ENCODE measurements at places on chromosomes 7 and 10.

GRCh38 chr10:27341001-27341400 lies 100.4 kb upstream of the ACBD5 start:
- no peak for DNase-seq

GRCh38 chr7:896346-897075 lies 20.2 kb downstream of the GET4 start:
- no peak for DNase-seq

DNA sequence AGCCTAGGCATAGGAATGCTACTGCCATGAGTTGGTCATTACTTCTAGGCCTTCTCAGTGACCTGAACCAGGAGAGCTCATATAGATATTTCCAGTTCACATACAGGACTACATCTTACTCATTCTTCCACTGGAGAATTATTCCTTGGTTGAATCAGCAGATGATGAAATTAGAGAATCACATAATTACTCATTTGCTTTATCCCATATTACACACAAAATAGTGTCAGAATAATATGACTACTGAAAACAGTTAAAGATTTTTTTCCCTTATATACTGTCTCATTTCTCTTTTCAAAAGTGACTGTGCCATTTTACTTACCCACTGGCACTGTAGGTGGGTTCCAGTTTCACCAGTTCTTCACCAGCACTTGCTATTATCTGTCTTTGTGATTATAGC lies 18.5 kb downstream of the BMS1 start:
- no peak for DNase-seq

DNA sequence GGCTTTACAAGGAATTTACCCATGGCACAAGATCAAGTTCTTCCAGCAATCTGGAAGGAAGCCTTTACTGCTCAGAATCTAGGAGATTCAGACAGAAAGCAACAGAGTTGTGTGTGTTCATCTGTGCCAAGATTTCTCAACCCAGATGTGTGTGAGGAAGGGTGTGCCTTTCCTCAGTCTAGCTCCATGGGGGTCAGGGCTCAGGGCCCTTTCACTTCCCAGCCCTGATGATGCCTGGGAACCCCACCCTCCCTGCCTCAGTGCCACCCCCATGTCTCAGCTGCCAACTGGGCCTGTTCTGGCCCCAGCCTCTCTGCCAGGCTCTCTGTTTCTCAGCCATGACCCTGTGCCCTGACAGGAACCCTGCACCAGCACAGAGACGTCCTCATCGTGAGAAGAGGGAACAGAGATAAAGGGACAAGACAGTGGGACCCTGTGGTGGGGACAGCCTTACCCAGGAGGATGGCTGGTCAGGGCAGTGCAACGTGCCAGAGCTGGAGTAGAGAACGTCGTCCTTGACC lies 102.0 kb downstream of the VIPR2 start:
- no peak for DNase-seq

DNA sequence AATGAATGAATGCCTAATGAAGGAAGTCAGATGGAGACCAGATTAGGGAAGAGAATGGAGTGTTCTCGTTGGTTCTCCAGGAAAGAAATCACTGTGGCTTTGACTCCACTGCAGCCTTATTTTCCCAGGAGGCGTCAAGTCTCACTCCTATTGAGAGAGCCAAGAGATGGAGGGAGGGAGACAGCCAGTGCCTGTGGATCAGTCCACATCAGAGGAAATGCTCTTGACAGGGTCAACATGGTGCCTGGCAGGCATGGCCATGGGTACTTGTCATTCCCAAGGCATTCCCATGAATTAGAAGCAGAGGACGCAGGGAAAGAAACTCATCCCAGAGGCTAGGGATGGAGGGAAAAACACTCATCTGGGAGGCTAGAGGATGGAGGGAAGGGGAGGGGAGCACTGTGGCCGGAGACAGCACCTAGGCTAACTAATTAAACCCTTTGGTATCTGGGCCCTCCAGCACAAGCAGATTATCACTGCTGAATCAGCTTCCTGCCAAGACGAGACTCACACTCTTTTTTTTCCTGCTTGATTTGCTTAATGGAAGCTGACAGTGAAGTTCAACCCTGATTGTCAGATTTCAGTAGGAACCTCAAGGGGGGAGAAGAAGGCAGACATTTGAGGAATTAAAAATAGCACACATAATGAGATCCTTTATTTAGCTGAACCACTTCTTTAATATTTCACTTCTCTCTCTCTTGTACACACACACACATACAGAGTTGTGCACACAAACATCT lies 1233.2 kb upstream of the AUTS2 start:
- DNase-seq: no peak

- no peak for DNase-seq
Observed at GRCh38 chr7:55903985-55904759, 16.9 kb downstream of the ZNF713 start.

DNA sequence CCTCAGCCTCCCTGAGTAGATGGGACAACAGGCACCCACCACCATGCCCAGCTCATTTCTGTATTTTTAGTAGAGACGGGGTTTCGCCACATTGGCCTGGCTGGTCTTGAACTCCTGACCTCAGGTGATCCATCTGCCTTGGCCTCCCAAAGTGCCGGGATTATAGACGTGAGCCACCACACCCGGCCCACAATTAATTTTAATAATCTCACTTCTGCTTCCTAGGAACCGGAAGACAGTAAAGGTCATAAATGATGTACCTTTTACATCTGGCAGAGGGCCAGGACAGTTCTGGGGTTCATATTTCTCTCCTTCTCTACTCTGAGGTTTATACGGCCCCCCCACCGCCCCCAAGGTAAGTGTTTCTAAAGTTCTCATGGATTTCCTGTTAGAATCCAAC lies 31.2 kb upstream of the AOAH start:
- DNase-seq: no peak

- no peak for DNase-seq
Observed at GRCh38 chr7:92092210-92092609, 42.1 kb downstream of the CYP51A1 start.

- DNase-seq: no peak
Observed at GRCh38 chr7:24851786-24852185, 94.5 kb upstream of the GSDME start.

DNA sequence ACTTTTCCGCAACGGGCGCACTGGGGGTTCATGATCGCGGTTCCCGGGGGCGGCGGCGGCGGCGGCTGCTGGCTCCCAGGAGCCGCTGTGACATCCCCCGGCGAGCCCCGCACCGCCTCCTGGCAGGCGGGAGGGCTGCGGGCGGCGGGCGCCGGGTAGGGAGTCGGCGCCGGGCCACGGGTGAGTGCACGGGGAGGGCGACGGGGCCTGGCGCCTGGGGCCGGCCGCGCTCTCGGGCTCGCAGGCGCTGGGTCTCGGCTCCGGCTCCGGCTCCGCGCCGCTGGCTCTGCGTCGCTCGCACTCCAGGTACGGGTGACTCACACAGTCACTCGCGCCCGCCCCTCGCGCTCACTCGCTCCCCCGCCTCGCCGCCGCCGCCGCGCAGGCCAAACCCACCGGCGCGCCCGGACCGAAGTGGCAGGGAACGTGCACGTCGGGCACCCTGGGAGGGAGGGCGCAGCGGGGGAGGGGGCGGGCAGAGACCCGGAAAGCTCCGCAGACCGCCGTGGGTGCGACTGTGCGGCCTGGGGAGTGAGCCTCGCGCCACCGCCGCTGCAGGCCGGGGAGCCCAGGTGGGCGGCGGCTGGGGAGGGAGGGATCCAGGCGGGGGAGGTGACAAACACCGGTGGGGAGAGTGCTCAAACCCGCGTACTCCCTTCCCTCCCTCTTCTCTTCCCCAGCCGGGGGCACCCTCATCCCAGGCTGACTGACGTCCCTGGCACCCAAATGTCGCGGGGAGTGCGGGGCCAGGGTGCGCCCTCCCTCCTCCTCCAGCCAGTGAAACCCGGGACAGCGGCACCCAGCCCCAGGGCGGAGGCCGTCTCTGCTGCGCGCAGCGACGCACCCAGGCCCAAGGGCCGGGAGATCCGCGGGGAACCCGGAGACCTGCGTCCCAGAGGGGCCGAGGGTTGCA lies 276.9 kb upstream of the NEBL start:
- DNase-seq: peak; percentile 2

- no peak for DNase-seq
Observed at GRCh38 chr7:4792537-4793126, 17.2 kb downstream of the AP5Z1 start.

DNA sequence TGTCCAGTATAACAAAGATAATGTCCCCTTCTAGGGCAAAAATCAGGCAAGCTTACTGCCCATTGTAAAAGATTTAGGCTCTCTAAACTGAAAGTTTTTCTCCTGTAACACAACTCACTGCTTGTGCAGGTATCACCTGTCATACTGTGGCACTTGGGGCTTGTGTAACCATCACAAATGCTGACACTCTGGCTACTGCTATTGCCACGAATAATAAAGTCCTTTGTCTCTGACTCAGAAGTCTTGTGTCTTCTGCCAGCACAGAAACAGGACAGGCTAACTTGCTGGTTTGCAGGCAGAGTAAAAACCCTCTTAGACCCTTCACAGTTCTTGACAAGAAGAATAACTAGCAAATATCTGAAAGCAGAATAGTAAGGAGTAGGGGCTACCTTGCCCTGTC lies 273.9 kb downstream of the RPS24 start:
- no peak for DNase-seq

GRCh38 chr10:133226251-133226808 lies 3.7 kb upstream of the UTF1 start:
- no peak for DNase-seq

DNA sequence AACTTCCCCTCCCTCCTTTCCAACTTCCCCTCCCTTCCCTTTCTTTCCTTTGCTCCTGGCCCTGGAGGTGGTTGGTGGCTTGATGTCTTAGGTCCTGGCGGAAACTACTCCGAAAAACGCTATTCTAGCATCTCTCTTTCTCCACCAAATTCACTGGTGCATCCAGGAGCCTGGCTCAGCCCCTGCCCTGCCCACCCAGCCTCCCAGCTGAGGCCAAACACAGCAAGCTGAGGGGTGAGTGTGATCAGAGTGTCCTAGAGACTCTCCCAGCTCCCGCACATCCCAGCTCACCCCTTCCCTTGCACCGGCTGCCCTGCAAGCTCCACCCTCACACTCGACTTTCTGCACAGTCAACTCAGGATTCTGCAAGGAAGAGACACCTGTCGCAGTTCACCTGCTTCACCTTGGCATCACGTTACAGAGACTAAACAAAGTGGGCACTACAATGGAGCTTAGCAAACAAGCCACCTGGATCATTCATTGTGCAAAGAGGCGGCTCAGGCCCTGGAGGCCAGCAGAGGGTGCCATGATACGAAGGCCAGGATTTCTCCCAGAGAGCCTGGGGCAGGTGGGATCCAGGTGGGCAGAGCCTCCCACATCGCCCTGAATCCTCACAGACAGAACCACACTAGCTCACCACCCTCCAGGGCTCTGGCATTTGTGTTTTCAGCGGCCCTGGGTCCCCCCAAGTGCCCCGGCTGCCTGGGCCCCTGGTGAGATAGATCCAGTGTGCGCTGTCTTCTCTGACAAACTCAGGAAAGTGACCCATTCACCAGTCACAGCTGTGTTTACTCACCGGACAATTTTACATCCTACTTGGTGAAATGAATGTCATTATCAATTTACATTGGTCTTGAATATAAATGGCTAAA lies 169.6 kb downstream of the TCERG1L start:
- no peak for DNase-seq

- DNase-seq: no peak
Observed at GRCh38 chr10:70926226-70927000, 38.0 kb upstream of the PCBD1 start.

DNA sequence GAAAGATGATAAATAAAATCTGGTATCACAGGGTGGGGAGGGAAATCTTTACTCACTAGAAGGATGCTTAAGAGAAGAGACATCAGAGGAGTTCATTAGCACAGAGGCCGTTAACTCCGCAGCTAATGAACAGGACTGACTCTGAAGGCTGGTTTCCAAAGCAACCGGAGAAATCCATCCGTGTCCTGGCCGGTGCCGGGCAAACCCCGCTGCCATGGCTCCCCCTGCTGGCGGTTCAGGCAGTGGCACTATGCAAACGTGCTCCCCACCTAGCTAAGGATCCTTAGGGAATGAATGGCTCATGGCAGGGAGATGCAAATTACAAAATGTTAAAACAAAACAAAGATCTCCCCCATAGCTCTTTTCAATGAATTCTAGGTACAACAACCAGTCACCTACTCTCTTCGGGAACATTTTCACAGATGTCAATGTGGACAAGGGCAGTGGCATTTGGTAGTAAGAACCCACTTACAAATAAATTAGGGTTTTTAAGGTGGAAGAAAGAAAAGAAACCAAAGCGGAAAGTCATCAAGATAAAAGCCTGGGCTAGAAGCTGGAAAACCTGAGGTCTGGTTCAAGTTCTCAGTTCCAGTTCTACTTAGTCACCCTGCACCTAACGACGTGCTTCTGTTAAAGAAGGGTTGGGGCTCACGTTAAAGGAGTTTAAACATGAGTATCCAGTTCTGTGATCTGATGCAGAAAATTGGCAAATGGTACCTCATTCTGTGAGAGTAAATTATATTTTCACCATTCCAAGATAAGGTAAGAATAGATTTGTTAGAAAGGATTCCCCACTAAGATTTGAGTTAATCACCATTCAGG lies 138.2 kb downstream of the SVIL start:
- peak; percentile 24 for DNase-seq

DNA sequence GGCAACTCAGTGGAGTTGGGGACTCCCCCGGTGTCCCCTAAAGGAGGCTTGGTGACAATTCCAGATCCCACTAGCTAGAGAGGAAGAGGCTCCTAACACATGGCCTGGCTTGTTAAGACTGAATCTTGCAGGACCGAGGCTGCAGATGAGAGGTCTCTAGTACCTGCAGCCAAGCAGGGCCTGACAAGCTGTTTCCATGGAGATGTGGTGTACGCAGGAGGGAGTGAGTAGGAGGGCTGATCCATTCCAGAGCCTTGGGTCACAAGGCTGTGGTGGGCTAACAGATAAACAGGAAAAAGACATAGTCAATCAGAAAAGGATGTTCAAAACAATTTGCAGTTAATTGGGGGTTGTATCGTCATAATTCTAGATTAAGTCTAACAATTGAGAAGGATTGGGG lies 77.3 kb upstream of the MKLN1 start:
- DNase-seq: no peak

GRCh38 chr10:24574578-24575155 lies 149.0 kb downstream of the ARHGAP21 start:
- no peak for DNase-seq
